Mesothelial cell of epicardium (in vitro differentiated cells): ENCODE measurements at places on chromosomes 1 and 21.

DNA sequence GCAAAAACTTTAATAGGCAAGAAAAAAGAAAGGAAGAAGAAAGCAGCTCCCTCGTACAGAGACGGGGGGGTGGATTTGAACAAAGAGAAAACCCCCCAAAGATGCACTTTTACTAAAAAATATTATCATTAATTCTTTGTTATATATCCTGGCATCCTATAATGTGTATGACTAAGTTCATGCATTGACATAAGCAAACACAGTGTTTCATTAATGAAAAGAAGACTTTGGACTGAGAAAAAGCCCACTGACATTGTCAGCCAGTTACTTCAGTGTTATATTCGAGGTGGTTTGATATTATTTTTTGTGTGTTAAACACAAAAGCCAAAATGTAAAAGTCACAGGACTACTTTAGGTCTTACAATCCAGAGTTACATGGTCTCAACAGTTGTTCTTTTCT is 110.1 kb upstream of the DPYD start:
- no peak overlapping the region for H3K27ac ChIP-seq
- peaks cover 19% of the 10 kb centered on the region for H3K4me1 ChIP-seq
- DNase-seq = no peak
- H3K4me3 ChIP-seq = no peak overlapping the region

DNA sequence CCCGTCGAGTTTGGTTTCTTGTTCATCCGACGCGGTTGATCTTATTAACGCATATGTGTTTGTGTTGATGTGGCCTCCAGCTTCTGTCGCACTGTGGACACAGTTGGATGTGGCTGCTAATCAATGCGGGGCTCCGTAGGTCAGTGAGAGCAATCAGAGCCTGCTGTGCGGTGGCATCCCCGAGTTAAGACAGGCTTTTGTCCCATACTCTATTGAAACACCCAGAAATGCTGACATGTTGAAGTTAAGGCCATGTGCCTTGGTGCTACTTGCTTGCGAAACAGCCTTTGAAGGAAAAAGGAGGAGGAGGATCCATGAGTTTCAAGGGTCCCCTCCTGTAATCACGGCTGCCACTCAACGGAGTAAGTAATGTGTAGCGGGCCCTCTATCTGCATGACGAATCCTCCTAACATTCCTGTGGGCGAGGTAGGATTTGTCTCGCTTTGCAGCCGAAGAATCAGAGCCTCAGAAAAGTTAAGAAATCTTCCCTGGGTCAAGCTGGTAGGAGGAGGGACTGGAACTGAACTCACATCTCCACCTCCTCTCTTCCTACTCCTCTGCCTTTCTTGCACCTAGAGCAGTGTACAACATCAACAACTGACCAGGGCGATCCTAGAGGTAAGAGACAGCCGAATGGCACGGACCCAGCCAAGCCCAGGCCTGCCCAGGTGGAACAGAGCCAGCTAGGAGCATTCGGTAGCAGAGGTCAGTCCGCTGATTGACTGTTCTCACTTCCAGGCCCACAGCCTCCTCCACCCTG is 19.5 kb downstream of the PDE9A start:
- peaks cover 7% of the 10 kb centered on the region for H3K36me3 ChIP-seq
- peaks cover 69% of the 10 kb centered on the region for H3K4me1 ChIP-seq
- no peaks in the 10 kb centered on the region for H3K27me3 ChIP-seq
- H3K27ac ChIP-seq = peak overlapping the region; percentile 71
- DNase-seq = no peak

GRCh38 chr1:56052041-56052440 is 527.3 kb downstream of the PLPP3 start:
- peaks cover 18% of the 10 kb centered on the region for H3K4me1 ChIP-seq
- no peak overlapping the region for H3K4me3 ChIP-seq
- H3K36me3 ChIP-seq = no peaks in the 10 kb centered on the region

DNA sequence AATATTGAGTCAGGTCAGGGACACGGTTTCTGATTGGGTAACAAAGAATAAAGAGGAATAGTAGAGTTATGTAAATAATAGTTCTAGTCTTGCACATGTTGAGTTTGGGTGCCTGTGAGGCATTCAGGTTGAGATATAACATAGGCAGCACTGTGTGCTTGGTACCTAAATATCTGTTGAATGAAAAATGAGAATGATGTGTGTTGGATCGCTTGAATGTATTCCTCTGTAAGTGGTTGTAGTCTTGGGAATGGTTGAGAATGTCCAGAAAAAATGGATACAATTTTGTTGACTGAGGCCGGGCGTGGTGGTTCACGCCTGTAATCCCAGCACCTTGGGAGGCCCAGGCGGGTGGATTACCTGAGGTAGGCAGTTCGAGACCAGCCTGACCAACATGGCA is 116.3 kb upstream of the HNRNPU start:
- H3K27me3 ChIP-seq = no peaks in the 10 kb centered on the region
- DNase-seq = no peak
- no peak overlapping the region for H3K27ac ChIP-seq
- no peaks in the 10 kb centered on the region for H3K36me3 ChIP-seq

- no peaks in the 10 kb centered on the region for H3K27me3 ChIP-seq
- peaks cover 47% of the 10 kb centered on the region for H3K36me3 ChIP-seq
- no peaks in the 10 kb centered on the region for H3K4me1 ChIP-seq
- H3K4me3 ChIP-seq = no peak overlapping the region
- no peak overlapping the region for H3K27ac ChIP-seq
Observed at GRCh38 chr21:33350676-33351075, 25.9 kb downstream of the IFNAR1 start.

GRCh38 chr1:205703072-205703471 is 22.8 kb upstream of the SLC45A3 start:
- H3K4me3 ChIP-seq = no peak overlapping the region
- H3K27me3 ChIP-seq = no peaks in the 10 kb centered on the region
- H3K36me3 ChIP-seq = peaks cover 9% of the 10 kb centered on the region
- H3K4me1 ChIP-seq = peaks cover 20% of the 10 kb centered on the region
- DNase-seq = no peak
- peak overlapping the region; percentile 59 for H3K27ac ChIP-seq
